ENCODE measurements at places on chromosomes 12 and 14.

GRCh38 chr12:10369557-10370415 lies 20.1 kb downstream of the KLRK1 start:
- no peak for DNase-seq

GRCh38 chr12:107568718-107569117 lies 116.9 kb upstream of the PWP1 start:
- DNase-seq, result no peak

- DNase-seq, result no peak
Measured at GRCh38 chr14:98665007-98665406, 607.0 kb downstream of the BCL11B start.

DNA sequence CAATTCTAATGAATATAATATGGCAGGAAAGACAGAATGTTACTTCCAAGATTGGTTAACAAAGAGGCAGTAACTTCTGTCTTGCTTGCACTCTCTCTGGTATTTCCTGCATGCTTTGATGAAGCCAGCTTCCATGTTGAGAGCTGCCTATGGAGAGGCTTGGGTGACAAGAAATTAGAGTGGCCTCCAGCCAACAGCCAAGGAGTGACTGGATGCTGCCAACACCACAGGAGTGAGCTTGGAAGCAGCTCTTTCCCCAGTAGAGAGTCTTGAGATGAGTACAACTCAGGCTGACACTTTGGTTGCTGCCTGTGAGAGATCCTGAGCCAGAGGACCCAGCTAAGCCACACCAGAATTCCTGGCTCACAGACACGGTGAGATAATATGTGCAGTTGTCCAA lies 183.1 kb downstream of the RMST start:
- DNase-seq, result no peak

GRCh38 chr12:124387528-124387911 lies 92.6 kb downstream of the RFLNA start:
- DNase-seq, result no peak

GRCh38 chr12:83059107-83059506 lies 372.4 kb downstream of the TMTC2 start:
- no peak for DNase-seq

- no peak for DNase-seq
Measured at GRCh38 chr12:4881266-4882064, 28.2 kb upstream of the KCNA1 start.

- no peak for DNase-seq
Measured at GRCh38 chr14:91232603-91233002, 11.9 kb downstream of the GPR68 start.

DNA sequence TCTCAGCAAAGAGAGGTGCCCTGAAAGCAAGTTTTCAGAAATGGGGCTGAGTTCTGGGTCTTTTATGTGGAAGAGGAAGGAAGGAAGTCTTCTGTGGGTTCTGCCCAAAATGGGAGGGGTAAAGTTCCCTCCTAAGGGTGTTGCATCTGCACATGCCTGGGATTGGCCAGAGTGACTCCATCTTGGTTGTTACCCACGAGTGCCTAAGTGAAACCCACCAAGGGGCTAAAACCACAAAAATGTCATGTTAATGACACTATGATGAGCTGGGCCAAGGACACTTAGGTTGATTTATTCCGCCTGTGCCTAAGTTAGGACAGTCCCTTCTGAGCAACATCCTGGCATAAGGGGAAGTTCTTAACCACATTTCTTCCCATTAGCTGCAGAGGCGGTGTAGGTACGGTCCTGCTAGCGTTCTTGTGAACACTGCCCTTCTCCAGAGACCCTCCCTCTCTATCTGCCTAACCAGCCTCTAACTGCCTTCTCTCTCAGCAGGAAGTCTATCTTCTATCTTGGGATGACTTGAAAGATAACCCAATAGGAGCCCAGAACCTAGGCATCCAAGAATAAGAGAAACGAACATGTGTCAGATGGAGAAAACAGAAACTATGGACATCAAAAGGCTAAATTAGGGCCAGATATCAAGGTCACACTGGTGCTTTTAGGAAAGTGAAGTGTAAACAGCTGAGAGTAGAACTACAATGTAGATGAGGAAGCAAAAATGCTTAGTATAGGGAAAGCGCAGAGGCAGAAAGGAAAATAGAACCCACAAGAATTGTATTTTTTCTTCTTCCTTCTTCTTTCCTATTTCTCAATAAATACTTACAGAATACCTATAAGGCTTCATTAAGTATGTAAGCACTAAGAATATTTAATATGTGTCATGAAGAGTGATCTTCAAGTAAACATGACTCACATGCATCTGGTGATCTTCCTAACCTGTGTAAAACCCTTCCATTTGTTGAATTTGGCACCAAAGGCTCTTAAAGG lies 104.2 kb upstream of the AMN1 start:
- no peak for DNase-seq

GRCh38 chr14:57382283-57382682 lies 8.1 kb upstream of the NAA30 start:
- no peak for DNase-seq

GRCh38 chr14:98916476-98916875 lies 355.5 kb downstream of the BCL11B start:
- DNase-seq, result no peak

DNA sequence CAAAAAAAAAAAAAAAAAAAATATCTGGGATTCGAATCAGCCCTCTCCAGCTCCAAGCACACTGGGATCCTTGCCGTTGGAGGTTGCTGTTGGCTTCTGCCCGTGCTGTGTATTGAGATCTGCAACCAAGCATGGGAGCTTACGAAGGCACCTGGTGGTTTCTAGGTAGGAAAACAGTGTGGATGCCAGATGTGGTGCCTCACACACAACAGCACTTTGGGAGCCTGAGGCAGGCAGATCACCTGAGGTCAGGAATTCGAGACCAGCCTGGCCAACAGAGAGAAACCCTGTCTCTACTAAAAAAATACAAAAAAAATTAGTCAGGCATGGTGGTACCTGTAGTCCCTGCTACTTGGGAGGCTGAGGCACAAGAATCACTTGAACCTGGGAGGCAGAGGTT lies 47.4 kb downstream of the ATF7 start:
- no peak for DNase-seq

GRCh38 chr14:48747561-48748089 lies 838.6 kb downstream of the RPS29 start:
- DNase-seq, result no peak

- DNase-seq, result no peak
Measured at GRCh38 chr12:6582196-6582595, 14.1 kb upstream of the NOP2 start.

- DNase-seq, result no peak
Measured at GRCh38 chr14:86057018-86057667, 527.2 kb downstream of the FLRT2 start.

GRCh38 chr14:33728010-33728498 lies 222.8 kb downstream of the EGLN3 start:
- DNase-seq, result no peak

- no peak for DNase-seq
Measured at GRCh38 chr14:101836135-101836534, 74.6 kb downstream of the PPP2R5C start.

- no peak for DNase-seq
Measured at GRCh38 chr12:7116196-7116595, 7.2 kb upstream of the C1RL start.
